Nucleus accumbens (tissue), 56 donors: ENCODE measurements at places on chromosomes 12 and 14.

DNA sequence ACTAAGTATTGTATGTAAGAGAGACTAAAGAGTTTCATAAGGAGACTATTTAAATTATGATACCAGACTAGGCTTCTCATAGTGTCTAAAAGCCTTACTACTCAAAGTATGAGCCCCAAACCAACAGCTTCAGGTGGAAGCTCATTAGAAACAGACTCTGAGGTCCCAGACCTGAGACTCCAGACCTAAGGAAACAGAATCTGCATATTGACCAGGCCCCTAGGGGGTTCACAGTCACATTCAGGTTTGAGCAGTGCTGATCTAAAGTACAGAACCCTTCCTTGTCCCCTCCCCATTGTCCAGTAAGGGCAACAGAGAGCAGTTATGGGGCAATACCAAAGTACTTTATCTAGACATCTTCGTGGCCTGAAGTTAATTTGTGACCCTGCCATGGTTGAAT is 87.7 kb downstream of the SSPN start:
- no peak for DNase-seq

GRCh38 chr12:89072294-89073026 is 279.8 kb downstream of the DUSP6 start:
- no peak for DNase-seq

GRCh38 chr12:106178562-106178961 is 39.8 kb upstream of the NUAK1 start:
- DNase-seq, result no peak

GRCh38 chr14:93040982-93041381 is 74.7 kb downstream of the ITPK1 start:
- DNase-seq, result no peak

DNA sequence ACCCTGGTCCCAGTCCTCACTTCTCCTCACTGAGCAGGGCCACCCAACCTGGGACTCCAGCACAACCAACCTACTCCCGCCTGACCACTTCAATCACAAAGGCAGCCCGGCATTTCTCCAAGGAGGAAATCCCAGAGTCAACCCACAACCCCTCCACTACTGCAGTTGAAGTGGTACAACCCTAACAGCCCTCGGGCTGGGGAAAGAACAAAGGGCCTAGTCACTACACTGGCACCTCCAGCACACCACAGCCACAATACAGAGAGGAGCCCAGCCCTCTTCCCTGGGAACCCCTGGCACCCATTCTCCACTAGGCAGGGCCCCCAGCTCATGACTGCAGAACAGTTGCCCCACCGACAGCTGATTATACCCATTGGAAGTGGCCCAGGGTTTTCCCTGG is 13.7 kb upstream of the OR5AU1 start:
- DNase-seq, result no peak
